ENCODE measurements at places on chromosomes 1 and 21.

- no peak for DNase-seq
Measured at GRCh38 chr1:44826375-44827196, 16.5 kb downstream of the PTCH2 start.

DNA sequence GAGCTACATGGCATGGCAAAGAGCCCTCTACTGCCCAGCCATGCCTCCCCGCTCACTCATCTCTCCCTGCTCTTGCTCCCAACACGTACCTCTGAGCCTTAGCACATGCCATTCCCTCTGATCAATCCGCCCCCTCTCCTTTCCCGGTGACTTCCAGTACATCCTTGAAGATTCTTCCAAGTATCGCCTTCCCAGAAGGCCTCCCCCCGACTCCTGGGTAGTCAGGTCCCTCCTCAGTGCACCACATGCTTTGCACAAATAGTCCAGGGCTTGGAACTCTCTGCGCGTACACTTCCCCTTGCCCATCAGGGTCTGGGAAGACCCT is 77.0 kb upstream of the IFFO2 start:
- DNase-seq = no peak

DNA sequence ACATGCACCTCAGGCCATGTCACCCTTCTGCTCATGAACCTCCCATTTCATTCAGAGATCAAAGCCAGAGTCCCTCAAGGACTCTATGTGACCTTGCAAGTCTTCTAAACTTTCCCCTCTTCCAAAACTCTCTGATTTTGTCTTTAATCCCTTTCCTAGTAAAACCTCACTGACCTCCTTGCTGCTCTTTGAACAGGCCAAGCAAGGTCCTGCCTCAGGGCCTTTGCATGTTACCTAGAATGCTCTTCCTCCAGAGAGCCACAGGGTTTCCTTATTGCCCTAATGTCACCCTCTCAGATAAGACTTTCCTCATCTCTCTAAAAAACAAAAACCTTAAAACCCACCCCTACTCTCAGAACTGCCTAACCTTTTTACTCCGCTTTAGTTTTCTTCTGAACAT is 26.6 kb downstream of the IL23R start:
- DNase-seq = no peak

DNA sequence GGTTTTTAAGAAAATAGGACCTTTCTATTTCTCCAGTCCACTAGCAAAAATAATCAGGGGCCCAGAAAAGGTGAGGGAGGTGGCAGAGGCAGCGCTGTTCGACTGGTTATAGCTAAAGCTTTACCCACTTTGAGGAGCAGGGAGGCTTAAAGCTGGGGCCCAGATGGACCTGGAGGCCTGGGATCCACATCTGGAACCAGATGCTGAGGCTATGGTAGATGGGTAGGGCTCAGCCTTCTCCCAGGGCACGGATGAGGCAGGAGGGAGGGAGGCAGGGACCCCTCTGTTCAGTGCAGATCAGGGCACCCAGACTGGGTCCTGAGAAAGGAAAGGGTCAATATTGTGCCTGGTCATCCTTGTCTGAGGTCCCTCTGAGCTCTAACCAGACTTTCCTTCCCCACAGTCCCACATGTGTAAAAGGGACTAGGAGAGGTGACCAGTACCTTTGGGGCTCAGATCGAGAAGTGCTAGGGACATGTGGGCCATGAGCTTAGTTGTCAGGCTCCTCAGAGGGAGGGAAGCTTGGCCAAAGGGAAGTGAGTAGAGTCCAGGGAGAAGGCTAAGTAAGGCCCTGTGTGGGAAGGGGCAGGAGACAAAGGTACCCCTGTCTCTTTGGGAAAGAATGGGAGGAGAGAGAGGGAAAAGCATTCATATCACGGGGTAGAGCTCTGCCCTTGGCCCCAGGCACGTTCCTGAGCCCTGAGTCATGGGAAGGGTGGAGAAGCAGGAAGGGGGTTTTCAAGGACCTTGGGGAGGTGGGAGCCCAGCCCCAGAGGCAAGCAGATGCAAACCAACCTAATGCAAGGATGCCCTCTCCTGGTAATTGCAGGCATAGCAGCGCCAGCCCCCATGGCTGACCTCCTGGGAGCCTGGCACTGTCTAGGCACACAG is 15.4 kb downstream of the LMNA start:
- DNase-seq = peak; percentile 92

GRCh38 chr1:19336543-19336942 is 24.4 kb downstream of the SLC66A1 start:
- no peak for DNase-seq

Data from HAP-1 (cell line).